NCI-H1930 (cell line): ENCODE measurements at places on chromosomes 1 and 21.

- DNase-seq, result no peak
Observed at GRCh38 chr1:93537924-93538323, 90.0 kb downstream of the FNBP1L start.

- no peak for DNase-seq
Observed at GRCh38 chr1:28718586-28719331, 18.0 kb upstream of the YTHDF2 start.

GRCh38 chr21:23245255-23245654, 2247.0 kb downstream of the NCAM2 start:
- no peak for DNase-seq

GRCh38 chr1:27891196-27891889, 19.0 kb downstream of the THEMIS2 start:
- DNase-seq, result no peak

DNA sequence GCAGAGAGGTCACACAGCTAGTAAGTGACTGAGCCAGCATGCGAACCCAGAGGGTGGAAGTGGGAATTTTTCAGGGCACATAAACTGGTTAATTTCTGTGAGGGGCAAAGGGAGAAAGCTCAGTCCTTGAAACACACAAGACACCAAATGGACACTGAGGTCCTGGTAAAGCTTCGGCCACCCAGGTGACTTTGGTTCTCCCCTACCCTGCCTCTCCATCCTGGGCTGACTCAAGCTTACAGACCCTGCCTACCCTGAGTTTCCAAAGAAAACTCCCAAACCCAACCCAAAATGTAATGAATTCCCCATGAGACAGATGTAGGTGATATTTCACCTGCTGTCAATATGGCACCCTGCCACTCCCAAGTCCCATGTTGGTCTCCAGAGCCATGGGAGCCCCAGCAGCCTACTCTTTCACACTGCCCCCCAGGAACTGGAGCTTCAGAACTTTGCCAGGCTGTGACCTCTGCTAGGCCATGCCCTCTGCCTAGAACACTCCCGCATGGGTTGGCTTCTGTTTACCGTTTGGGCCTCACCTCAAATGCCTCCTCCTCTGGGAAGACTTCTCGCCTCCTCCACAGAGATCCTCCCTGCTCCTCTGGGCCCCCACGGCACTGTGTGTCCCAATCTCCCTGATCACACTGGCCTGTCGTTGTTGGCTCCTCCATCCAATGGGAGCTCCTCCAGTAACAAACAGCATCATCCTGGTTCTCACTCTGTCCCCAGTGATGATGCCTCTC, 3.7 kb upstream of the LRP8 start:
- DNase-seq, result no peak

DNA sequence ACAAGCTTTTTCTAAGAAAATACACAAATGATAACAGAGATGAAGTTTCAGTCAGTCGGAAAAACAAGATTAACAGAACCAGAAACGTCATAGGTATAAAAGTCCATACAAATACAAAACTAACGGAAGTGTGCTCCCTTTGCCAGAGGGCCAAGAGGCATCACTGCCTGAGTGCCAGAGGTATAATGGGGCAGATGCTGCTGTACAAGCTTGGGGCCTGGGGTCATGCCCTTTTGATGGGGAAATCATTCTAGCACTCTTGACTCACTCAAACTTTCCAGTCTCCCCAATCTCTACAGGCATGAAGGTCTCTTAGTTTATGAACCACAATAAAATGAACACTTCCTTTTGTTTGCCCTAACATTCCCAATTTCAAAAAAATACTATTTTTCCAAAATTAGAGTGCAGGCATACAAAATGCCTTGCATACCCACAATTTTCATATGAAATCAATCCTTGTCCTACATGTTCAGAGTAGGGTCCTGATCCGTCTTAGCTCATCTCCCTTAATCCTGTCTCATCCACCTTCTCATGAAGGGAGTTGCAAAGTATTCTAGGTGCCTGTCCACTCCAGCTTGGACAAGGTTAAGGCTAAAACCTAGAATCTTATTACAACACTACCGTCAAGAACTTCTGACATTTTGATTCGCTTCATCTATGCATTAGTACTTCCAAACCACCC, 1.5 kb downstream of the RPL22 start:
- DNase-seq, result no peak

DNA sequence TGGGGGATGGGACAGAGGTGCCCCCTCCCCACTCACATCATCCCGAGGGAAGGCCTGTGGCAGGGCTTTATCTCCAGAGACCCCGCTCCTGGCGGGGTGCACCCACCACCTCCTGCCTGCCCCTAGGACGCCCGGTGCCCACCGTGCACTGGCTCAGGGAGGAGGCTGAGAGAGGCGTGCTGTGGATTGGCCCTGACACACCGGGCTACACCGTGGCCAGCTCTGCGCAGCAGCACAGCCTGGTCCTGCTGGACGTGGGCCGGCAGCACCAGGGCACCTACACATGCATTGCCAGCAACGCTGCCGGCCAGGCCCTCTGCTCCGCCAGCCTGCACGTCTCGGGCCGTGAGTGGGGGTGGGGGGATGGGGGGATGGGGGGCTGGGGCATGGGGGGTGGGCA, 71.7 kb downstream of the TRIM11 start:
- no peak for DNase-seq

- DNase-seq, result no peak
Observed at GRCh38 chr1:117714546-117714945, 108.7 kb downstream of the TENT5C start.

GRCh38 chr1:109567877-109568672, 19.7 kb downstream of the GNAI3 start:
- no peak for DNase-seq

GRCh38 chr1:82979593-82980236, 1019.2 kb downstream of the TTLL7 start:
- no peak for DNase-seq

- DNase-seq, result no peak
Observed at GRCh38 chr1:27006683-27007082, 6.0 kb downstream of the TENT5B start.

DNA sequence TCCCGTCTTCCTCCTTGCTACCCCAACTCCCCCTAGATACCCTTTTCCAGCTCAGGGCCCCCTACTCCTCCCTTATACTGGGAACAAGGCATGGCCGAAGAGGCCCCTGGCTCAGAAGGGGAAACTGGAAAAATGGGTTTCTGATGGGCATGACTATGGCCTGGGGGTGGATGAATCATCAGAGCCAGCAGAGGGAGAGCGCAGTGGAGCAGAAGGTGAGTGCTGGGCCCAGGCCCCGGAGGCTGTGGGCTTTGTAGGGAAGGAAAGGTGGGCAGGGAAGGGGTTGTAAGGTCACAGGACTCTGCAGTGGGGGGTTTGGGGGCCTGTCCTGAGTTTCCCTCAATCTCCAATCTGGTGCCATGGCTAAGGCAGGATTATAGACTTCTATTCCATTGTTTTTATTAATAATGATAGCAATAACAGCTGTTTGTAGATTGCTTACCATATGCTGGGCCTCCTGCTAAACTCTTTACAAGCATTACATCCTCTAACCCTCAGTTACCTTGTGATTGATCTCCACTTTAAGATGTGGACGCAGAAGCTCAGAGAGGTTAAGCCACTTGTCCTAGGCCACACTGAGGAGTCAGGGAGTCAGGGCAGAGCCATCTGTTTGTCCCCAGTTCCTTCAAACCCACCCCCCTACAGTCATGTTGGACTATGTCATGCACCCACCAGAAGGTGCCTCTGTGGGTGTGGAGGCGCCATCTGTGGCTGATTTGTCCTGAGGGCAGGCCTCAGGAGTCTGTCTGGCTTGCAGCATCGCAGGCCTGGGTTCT, 36.2 kb upstream of the ZNF362 start:
- no peak for DNase-seq

DNA sequence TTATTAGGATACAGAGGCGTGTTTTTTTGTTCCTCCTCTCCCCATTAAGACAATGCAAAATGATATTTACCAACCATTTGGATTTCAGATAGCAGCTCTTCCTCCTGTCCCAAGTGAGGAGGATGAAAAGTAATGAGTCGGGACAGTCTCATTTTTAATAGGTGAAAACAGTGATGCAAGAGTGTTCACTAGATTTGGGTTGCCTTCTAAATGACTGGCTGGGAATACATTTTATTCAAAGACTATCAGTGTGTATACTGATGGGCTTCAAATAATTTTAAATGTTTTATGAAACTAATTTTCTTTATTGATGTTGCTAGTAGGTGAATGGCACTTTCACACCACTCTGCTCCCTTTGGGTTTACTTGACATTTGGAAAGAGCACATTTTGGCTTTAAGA, 2.1 kb downstream of the RCOR3 start:
- no peak for DNase-seq

DNA sequence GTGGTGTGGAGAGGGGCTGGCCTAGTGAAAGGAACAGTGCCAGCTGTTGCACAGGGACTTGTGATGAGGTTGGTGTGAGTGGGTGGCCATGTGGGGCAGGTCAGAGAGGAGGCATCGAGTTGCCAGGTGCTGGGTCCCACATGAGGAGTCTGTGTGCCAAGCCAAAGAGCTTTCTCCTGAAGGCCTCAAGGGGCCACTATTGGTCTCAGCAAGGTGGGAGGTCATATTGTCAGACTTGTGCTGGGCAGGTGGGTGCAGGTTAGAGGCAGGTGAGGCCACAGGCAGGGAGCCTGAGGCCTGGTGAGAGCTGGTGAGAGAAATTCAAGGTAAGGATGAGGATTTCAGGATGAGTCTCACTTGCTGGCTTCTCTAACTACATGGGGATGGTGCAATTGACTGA, 256.8 kb downstream of the DISC1 start:
- no peak for DNase-seq

- DNase-seq, result no peak
Observed at GRCh38 chr1:11320153-11320936, 47.3 kb downstream of the UBIAD1 start.
